ENCODE measurements at places on chromosomes 3 and 15. TPM values are rescaled to one million over a fixed set of nuclear protein-coding genes. Genes with fewer than 3 reads are reported as not detected.

DNA sequence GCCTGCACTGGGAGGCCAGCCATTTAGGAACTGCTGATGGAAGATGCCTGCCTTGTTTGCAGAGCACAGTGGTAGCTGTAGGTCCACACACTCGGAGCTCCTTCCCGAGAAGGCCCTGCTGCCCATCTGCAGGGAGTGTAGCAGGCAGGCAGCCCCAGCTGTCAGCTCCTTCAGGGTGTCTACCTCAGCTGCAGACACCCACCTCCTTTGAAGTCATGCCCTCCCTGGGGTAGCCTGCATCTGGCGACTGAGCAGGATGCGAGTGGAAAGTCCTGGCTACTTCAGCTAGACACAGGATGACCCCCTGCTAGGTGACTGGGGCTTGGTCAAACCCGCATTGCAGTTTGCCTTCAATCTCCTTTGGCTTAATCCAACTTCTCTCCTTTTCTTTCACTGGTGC is 93.2 kb upstream of the TLE3 start:
- DNase-seq = no peak

TMEM108 gene
- 2.0 TPM for polyA plus RNA-seq

DNA sequence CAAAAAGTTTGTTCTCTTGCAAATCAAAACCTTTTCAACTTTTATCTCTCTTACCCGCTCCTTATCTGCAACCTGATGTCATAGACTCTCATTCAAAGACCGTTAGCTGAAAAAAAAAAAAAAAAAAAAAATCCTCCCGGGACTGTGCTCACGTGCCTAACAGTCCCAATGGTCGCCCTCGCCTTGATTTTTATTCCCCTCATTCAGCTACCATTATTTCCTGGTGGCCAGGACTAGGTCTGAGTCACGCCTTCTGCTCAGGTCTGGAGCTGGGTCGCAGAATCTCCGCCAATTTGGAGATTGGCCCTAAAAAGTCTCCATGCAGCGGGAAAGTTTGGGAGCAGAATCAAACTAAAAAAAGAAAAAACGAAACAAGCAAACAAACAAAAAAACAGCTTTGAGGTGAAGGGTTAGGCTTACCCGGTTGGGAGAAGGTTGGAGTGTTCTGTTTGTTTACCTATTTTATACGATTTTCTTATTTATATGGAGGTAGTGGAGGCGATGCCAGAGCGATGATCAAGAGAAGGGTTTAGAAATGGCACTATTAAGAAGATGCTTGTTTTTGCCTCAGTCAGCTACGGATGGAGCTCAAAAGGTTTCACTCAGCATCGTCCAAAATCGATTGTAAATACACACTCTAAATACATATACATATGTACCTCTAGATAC is 51.1 kb downstream of the ZIC4 start:
- DNase-seq = no peak

DNA sequence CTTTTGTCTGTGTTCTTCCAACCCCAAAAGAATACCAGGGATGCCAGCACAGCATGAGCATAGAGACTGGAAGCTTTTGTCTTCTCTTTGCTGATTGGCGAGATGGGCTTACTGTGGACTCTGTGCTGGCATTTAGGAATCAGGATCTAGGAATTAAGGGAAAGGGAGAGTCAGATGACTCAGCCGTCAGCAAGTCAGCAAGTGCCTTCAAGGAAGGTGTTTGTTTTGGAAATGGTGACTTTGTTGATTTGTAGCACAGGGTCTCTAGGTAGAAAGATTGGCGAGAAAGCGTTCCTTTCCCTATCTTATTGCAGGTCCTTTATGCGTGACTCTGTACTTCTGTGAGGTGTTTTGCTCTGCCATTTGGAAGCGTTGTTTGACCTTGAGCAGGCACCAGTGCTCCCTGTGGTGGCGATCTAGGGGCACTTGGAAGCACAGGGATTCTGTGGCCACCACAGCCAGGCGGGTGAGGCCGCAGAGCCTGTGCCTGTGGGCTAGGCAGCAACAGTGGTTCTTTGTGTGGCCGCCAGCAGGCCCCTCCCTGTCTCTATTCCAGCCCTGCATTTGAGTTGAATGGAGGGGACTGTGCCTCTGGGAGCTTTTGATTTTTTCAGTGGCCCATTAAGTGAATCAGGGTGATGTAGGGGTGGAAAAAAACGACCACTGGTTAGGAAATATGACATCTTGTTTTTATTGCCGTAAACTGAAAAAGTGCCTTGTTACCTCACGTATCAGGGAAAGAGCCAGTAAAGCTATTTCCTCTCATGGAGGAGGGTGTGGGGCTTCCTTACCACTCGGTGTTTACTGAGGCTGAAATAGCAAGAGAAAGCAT is 19.0 kb downstream of the FAN1 start:
- no peak for DNase-seq

- no peak for DNase-seq
Measured at GRCh38 chr3:111837112-111837511, 22.0 kb upstream of the PHLDB2 start.

- DNase-seq = no peak
Measured at GRCh38 chr3:65118912-65119499, 431.2 kb upstream of the ADAMTS9 start.

GRCh38 chr3:123546133-123546755 is 38.6 kb downstream of the HACD2 start:
- no peak for DNase-seq

Data from renal cortex interstitium (tissue), 15 donors.